NCI-H187 (cell line): ENCODE measurements at places on chromosomes 12 and 14.

- no peak for DNase-seq
Measured at GRCh38 chr12:29992366-29992765, 208.6 kb upstream of the TMTC1 start.

DNA sequence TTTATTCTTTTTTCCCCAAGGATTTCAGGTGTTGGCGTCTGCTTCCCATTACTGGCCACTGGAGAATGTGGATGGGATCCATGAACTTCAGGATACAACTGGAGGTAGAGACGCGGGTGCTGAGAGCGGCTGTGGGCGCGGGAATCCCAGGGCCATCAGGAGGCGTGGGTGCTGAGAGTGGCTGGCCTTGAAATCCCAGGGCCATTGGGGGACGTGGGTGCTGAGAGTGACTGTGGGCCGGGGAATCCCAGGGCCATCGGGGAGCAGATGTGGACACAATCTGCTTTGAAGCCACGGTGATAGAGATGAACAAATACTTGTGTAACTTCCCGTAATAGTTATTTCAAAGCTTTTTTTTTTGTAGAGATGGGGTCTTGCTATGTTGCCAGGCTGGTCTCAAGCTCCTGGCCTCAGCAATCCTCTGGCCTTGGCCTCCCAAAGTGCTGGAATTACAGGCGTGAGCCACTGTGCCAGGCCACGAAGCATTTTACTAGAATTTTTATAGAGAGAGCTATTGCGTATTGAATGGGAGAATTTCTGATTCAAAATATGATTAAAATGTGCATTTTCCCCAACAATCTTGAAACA, 12.8 kb downstream of the ADGRD1 start:
- no peak for DNase-seq

DNA sequence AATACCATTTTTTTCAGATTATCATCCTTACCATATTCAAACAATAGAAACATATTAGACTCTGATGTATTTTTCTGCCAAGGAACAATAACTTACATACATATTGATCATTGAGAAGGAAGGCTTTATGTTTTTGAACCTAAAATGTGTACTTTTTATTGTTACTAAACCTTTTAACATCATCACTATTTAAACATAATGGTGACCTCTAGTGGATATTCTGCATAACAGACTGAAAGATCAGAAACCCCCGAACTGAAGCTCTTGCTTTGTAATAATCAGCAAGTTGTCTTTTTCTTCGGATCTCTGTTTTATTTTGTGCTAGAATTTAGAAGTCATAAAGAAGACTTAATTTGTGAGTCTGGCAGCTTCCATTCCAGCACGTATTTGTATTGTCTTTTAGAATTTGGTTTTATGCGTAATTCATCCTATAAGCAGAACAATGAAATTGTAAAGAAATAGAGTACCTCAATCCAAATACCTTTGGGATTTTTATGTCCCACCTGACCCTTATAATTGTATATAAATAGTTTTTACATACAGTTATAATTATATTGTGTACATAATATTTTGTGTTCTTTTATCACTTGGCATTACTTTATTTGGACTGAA, 125.9 kb upstream of the ATF1 start:
- no peak for DNase-seq

DNA sequence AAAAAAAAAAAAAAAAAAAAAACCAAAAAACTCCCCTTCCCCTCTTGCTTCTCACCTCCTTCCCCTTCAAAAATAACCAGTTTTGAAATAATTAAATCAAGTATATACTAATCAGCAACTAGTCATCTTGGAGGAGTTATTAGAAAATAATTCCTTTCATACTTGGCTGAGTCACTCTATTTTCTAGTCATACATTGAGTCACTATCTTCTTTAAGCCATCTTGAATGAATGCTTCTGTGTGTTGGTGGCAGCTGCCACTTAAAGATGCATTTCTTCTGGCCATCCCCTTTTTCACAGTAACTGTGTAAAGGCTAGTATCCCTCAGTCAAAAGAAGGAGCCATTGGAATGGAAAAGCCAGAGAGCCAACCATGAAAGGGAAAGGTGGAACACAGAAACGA, 84.2 kb upstream of the TMEM263 start:
- no peak for DNase-seq

- DNase-seq = peak; percentile 56
Measured at GRCh38 chr12:97474161-97474560, 11.6 kb downstream of the RMST start.

- DNase-seq = no peak
Measured at GRCh38 chr14:104187121-104187889, 48.9 kb downstream of the KIF26A start.

GRCh38 chr12:12094481-12094880, 23.7 kb downstream of the BCL2L14 start:
- DNase-seq = no peak

DNA sequence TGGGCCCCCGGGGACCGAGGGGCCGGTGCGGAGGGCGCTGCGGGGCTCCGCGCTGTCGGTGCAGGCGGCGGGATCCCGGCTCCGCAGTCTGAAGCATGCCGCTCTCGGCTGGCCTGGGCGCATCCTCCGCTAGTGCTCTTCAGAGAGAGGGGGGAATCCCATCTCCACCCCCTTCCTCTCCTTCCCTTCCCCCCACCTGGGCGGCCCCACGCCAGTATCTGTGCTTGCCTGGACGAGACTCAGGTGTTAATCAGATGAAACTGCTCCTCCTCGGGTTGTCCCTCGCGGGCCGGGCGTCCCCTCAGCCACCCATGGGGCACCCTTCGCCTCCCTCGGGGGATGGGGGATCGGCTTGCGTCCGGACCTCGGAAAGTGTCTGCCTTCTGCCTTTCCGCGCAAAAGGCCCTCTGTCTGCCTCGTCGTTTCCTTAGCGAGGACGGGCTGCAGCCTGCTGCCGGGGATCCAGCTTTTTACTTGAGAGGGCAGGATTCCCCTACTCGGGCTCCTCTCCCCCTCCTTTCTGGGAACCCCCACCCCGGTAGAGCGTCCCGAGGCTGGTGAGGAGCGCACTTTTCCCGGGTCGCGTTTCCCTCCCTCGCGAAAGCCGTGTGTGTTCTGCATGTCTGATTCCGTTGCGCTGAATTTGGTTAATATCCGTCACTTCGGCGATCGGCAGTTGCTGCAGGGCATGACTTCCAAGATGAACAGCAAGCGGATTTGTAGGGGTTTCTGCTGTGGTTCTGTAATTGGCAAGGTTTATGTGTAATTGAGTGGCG, 1.1 kb downstream of the GPHN start:
- DNase-seq = peak; percentile 34

DNA sequence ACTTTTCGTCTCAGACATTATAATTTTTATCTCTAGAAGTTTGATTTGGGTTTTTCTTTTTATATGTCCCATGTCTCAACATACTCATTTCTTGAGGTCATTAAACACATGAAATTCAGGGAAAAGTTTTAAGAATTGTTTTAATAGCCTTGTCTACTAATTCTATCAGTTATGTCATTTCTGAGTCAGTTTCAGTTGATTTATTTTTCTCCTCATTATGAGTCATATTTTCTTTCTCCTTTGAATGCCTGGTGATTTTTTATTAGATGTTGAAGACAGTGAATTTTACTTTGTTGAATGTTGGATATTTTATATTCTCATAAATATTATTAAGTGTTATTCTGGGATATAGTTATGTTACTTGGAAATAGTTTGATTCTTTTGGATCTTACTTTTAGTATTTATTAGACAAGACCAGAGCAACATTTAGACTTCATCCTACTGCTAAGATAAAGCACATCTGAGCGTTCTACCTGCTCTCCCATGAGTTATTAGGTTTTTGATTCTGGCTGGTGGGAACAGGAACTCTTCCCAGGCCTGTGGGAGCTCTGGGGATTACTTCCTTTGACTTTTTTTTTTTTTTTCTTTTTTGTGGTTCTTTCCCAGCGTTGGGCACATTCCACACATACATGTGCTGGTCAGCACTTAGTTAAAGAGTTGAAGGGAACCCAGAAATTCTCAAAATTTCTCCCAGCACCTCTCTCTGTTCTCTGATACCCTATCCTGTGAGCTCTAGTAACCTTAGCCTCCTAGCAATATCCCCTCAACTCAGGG, 1157.7 kb downstream of the BCL11B start:
- no peak for DNase-seq

DNA sequence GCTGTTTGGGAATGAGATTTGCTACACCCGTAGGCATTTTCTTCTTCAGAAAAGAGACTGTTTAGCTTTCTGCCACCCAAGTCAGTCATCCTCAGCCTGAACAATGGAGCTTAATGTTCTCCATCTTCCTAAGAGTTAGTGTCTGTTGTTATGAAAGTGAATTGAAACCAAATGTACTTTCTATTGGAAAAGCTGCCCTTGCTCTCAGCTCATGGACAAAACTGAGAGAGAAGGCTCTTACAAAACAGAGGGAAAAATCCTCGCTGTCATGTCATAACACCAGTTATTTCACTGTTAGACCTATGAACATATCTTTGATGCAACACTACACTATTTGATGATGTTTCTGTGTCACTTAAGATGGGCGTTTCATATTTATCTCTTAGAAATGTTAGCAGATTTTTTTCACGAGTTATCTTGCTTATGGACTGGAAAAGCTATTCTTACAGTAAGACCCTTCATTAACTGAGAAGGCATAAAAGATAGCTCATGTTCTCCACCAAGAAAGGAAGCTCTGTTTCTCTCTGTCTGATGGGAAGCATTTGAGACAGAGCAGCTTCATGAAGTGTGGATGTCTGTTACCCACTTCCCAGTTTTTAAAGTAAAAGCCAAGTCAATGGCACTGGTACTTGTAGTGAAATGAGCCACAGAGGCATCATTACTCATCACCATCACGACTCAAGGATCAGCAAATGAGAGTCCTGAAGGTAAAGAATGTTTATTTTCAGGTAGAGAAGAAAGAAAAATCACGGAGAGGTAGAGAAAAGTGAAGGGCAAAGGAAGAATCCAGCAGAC, 483.9 kb downstream of the ZFP36L1 start:
- DNase-seq = no peak

GRCh38 chr14:55438066-55438683, 2.2 kb downstream of the TBPL2 start:
- no peak for DNase-seq

DNA sequence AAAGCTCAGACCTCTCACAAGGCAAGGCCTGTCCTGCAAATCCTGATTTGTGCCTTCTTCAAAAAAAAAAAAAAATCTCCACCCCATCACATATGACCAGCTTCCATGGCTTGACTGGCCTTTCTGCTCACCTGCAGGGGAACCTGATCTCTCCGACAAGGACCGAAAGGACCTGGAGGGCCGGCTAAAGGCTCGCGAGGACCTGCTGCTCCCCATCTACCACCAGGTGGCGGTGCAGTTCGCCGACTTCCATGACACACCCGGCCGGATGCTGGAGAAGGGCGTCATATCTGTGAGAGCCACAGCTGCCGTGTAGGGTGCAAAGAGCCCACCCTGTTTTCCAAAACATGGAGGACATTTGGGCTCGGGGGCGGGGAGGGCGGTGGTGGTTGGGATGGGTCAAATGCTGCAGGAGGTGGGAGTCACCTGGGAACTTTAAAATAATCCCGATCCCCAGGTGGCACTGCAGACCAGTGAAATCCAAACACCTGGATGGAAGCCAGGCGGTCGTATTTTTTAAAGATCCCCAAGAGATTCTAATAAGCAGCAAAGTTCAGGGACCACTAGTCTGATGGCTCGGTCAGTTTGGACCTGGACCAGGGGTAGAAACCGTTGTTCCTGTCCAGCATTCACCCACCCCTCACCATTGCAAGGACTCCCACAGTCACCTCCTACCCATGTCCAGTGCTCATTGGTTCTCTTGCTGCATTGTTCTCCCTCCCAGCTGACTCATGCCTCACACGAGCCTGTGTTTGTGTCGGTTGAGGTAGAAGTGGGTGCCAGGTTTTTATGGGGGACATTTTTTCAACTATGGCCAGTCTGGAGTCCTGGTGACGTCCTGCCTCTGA, 44.8 kb downstream of the FOXN4 start:
- DNase-seq = peak; percentile 87

GRCh38 chr12:118498171-118498570, 121.8 kb downstream of the SUDS3 start:
- DNase-seq = no peak

GRCh38 chr14:98136012-98136789, 1135.8 kb downstream of the BCL11B start:
- no peak for DNase-seq

DNA sequence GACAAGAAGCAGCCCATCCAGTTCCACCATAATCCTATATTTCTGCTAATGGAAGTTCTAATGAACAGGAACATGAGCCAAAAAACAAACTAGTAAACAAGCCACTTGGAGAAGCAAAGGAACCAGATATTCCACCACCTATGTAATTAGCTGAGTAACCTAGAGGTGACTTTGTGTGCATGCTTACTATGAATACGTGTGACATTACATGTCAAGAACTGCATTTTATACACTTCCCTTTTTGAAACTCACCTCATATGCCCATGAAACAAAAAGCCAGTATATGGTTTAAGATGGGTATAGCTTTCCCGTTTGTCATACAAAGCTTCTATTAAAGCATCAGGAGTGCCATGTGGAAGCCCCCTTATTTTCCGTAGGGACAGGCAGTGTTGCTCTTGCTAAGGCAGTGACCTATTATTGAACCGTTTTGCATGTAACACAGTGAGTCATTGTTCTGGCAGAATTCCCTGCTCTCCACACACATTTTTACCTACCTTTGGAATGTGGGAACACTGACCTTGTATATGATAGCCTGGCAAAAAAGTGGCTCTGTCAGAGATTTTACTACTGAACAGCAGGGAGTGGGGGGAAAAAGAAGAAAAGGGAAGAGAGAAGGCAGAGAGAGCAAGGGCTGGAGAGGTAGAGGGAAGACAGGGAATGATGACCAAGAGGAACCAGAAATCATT, 34.8 kb upstream of the FRMD6 start:
- DNase-seq = no peak

GRCh38 chr12:123916729-123917128, 55.9 kb downstream of the CCDC92 start:
- no peak for DNase-seq

GRCh38 chr12:11656550-11656949, 7.1 kb downstream of the ETV6 start:
- no peak for DNase-seq

DNA sequence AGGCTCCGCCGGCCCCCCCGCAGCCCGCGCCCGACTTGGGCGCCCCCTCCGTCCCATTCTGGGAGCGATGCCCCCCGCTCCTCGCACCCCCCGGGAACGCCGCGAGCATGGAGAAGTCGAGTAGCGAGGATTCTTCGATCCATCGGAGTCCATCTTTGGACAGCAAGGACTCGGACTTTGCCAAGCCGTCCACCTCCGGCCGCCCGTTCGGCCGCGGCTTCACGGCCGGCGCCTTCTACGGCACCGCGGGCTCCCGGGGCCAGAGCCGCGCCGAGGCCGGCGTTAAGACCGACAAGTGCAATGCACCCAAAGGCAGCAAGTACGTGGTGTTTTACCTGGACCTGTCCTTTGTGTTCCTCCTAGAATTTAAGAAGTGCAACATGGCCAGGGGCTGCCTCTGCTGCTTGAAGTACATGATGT, 123.6 kb downstream of the TSPAN9 start:
- no peak for DNase-seq

GRCh38 chr14:74922752-74923401, at the start of gene RPS6KL1:
TSS of gene RPS6KL1 (minus strand) at chr14:74923260. CDS start at chr14:74921541, 1,719 bp downstream.
- DNase-seq = peak; percentile 60

GRCh38 chr12:3523728-3524127, 32.7 kb downstream of the PRMT8 start:
- no peak for DNase-seq

GRCh38 chr14:97177016-97177415, 379.8 kb downstream of the VRK1 start:
- DNase-seq = no peak
